ENCODE measurements at places on chromosomes 7 and 10.

GRCh38 chr10:15805395-15806058 lies 54.8 kb downstream of the MINDY3 start:
- no peak for DNase-seq

GRCh38 chr7:148115308-148115707 lies 475.3 kb upstream of the C7orf33 start:
- DNase-seq, result no peak

DNA sequence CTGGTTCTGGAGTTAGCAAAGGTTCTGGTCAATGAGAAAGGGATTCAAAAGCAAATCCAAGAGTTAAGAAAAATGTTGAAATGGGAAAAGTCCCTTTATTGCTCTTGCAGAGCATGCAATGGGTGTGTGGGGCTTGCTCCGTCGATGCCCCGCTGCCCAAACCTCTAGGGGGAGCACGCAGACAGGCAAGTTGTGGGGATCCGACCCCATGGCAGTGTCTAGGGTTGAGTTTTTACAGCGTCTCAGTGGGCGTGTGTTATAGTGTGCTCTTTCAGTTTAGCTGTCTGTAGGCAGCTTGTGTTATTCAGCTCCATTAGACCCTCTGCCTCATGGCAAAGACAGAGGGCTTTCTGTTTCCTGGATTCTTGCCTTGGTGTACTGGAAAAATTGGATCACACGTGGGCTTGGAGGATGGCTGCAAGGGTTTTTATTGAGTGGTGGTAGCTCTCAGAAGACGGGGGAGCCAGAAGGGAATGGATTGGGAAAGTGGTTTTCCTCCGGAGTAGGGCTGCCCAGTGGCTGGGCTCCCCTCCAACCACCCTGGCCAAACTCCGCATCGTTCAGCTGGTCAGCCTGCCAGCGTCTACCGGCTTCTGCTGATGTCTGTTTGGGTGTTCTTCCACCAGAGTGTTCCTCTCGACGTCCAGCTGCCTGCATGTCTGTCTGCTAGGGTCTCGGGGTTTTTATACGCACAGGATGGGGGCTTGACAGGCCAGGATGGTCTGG lies 102.3 kb upstream of the PLXDC2 start:
- no peak for DNase-seq

DNA sequence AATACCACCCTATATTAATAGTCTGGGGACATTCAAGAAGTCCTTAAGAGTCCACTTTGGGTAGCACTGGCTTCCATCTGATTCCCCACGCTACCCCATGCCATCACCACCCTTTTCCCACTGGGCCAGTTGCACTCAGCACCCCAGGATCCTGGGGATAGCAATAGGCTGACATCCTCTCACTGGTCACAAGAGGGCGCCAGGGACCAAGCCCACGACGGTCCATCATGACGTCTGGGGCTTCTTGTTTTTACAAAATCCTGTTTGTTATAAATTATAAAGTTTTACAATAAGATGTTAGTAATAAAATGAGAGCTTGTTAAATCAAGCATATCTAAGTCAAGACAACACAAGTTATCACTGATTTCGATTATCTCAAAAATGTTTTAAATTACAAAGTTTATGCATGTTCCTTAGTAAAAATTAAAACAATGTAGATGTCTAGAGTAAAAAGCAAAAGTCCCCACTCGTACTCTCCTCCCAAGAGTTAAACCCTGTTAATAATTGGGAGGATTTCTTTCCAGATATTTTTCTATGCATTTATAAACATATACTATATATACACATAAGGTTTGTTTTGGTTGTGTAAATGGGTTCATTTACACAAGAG lies 15.4 kb downstream of the GPNMB start:
- DNase-seq, result peak; percentile 53

DNA sequence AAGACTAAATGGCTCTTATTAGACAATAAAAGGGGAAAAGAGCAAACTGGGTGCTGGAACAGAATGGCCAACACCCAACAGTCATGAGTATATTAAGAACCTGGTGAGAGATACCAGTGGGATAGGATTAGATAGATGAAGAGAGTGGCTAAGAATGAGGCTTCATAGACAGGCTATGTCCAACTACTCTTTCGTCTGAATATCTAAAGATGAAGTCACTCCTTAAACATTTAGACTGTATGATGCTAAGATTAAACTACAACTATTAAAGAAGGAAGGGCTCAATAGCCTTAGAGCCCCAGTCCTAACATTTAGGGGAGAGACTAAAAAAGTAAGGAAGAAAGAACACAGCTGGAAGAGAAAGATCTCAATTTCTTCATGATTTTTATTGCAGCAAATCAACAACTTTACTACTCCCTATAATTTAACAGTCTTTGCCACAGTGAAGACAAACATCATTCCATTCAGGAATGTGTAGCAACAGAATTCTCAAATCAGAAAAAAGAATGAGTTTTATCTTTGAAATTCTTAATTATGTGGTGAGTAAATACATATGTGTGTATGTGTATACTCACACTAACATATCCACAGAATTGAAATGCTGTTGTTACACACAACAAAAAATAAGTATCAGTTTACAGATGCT lies 45.6 kb downstream of the CACNA2D1 start:
- no peak for DNase-seq

DNA sequence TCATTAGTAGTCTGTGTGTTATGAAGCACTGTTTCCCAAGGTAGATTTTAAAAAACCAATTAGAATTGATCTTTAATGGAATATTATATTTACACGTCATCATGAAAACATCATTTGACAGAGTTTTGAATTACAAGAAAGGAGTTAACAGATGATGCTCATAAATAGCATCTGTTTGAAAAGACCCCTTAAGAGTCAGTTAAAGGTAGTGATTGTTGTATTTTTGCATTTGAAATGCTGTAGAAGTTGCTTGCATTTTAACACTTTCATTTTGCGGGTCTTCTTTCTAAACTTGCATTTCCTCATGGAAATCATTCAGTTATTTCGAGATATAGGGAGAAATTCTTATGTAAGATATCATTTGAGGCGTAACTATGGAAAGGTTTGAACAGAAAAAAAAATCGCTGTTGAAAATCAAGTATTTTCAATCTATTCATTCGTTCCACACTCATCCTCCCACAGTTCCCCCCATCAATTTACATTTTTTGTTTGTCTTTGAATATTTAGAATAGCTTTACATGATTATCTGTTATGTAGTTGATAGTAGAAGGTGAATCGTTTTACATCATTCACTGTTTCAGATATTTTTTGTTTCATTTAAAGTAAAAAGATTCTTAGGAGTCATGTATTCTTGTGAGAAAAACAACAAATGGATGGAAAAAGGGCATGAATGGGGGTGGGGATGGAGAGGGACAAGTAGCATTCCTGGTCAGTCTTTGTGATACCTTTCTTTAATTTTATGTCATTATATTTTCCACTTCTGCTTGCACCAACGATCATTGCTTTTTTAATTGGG lies 3.0 kb upstream of the SKIDA1 start:
- no peak for DNase-seq

DNA sequence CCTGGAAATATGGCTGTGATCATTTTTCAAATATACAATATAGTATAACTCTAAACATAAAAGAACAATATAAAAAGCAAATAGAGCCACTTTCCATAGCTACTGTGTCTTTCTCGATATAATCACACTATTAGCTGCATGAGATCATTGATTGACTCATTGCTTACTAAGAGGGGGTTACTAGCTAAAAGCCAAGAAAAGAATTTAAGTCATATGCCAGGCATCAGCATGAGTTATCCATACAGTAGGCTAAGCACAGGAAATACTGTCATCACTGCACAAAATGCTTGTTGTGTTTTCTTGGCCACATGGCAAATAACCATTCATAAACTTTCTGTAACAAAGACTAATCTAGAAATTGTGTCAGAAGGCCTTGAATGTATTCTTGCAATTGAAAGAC lies 18.8 kb upstream of the ABCB5 start:
- no peak for DNase-seq

All from CD4-positive, alpha-beta T cell treated with Interleukin-12 subunit alpha and Interleukin-12 subunit beta, for 1 hour (primary cell).